ENCODE measurements at places on chromosomes 6 and 20.

GRCh38 chr6:157185171-157185570 is 138.1 kb downstream of the TMEM242 start:
- no peak for DNase-seq

GRCh38 chr6:17021539-17021889 is 80.3 kb upstream of the STMND1 start:
- no peak for DNase-seq

GRCh38 chr6:22082218-22082617 is 214.6 kb downstream of the PRL start:
- DNase-seq, result no peak

DNA sequence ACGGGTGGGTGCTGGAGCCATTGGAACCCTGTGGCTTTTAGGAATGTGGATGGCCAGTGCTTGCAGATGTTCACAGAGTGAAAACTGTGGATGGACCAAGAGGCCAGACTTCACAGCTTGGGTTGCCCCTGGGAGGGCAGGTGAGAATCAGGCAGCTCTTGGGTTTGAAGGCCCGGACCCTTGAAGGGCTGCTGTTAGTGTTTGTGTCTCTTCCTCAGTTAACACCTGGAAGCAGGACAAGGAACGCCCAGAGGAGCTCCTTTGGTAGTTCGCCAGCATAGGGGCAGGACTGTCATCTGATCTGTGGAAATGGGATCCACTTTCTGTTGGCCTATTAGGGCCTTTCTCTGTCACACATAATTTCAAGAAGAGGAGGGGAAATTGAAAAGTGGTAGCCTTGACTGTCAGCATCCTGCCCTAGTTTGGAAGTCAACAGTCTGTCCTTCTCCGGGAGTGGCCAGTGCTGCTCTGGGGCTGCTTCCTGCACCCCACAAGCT is 43.6 kb downstream of the RIOK1 start:
- no peak for DNase-seq

DNA sequence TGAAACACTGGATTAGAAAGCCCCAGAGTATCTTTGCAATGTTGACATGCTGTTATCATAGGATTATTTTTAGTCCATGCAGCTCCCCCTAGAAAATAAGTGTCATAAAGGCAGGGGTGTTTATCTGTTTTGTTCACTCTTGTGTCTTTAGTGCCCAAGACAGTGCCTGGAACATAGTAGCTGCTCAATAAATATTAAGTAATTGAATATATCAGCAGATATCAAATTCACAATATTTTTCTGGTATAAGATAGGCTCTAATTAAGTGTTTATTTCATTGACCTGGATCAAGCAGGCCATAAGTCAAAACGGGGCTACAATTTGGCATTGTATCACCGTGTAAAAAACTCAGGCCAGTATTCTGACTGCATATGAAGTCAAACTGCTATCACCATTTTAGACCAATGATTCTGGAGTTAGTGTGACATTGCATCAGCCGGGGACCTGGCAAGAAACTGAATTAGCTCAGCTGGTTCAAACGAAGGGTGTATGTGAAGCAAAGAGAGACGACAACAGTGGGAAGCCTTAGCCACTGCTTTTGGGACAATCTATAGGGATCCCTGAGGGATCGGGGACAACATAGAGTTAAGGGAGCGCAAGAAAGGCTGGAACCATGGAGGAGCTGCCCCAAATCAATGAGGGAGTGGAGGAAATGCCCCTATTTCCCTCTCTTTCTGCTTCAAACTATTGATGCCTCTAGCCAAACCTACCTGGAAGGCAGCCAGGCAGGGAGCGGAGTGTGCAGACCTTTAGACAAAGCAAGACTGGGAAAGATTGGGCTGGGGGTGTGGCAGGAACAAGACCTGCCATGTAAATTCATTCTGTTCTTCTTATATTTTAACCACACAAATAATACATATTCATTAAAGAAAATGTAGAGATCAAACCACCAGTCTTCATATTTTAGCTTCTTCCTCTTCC is 112.2 kb downstream of the PLEKHG1 start:
- DNase-seq, result no peak

DNA sequence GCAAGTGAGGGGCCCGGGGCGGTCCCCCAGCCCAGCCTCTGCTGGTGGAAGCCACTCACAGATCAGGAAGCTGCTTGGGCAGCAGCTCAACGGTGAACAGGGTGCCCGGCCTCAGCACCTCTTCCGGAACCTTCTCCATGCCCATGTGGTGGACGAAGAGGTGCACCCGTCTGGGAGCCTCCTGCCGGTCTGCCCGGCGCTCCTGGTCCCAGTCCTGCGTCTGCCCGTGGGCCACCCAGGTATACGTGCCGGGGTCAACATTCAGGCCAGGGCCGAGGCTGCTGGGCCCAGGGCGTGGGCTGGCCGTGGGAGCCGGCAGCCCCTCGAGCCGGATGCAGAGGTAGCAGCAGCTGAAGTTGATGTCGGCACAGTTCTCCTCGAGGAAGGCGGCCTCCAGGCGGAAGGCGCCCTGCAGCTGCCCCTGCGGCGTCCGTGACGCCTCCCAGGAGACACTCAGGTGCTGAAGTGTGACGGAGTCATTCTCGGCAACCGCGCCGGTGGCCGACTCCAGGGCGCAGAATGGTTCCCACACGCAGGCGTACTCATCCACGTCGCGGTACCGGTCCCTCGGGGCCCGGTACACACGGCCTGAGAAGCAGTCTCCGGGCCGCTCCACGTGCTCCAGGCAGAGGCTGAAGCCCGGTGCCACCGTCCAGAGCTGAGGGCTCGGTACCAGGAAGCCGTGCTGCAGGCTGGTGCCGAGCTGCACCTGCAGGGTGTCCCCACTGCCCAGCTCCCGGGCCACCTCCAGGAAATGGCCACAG is 8.7 kb downstream of the FNDC11 start:
- no peak for DNase-seq

DNA sequence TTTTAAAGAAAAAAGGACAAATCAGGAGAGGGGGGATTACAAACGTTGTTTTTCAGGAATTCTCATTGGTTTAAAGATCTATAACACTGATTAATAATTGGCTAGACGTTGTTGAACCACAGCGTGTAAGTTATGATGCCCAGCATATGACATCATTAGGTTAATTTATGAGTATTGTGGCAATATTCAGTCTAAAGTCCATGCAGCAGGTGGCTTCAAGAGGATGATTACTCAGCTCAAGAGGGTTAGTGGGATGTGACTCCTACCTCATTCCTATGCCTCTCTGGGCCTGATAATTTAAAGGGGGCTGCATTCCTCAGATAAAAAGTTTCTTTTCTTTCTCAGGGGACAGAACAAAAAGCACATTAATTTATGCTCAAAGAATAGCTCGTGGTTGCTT is 1309.0 kb downstream of the EPHA7 start:
- no peak for DNase-seq

GRCh38 chr6:12395898-12396297 is 105.7 kb downstream of the EDN1 start:
- no peak for DNase-seq

DNA sequence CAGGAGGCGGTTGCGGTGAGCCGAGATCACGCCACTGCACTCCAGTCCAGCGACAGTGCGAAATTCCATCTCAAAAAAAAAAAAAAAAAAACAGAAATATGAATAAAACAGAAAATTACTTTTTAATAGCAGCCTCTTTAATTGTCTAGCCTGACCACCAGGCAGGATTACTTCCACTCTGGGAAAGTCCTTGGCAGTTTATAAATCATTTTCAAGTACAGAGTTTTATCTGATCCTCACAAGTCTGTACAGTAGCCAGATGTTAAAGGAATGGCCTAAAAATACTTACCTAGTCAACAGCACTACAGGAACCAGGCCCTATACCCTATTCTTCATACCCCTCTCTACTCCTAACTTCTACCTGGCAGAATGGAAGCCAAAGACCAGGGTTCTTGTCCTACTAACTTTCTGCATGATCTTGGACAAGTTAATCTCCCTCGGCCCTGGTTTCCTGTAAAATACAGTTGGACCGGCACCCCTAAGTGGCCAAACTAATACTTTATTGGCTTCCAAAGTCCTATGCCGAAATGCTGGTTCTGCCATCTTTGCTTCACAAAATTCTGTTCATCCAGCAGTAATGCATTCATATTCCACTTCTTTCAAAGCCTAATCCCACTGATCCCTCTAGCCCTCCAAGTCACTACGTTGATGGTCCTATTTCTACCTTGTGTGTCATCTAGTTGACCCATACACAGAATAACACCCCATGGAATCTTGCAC is 1.9 kb downstream of the EIF2S2 start:
- no peak for DNase-seq

GRCh38 chr6:162234631-162235030 is 492.9 kb downstream of the PRKN start:
- DNase-seq, result no peak

DNA sequence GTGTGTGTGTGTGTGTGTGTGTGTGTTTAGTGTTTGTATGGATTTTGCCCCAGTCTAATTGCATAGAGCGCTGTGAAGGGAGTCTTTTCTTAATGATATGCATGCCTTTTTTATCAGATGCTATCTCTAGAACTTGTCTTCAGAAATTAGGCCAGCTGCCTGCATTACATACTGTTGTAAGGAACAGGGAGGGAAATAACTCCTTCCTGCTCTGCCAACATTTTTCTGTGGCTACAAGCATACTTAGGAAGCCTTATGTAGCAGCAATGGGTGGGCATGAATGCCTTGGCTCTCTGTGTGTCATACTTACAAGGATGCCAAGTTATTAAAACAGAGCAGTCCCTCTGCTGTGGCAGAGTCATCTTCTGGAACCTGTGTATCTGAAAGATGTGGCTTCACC is 8.0 kb upstream of the COL21A1 start:
- no peak for DNase-seq

DNA sequence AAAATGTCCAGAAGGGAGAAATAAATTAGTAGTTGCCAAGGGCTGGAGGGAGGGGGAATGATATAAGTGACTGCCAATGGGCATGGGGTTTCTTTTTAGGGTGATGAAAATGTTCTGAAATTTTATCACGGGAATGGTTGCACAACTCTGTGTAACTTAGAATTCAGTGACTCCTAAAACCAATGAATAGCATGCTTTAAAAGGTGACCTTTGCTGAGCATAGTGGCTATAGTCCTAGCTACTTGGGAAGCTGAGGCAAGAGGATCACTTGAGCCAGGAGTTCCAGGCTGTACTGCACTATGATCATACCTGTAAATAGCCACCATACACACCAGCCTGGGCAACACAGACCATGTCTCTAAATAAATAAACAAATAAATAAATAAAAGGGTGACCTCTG is 109.0 kb downstream of the ATG5 start:
- no peak for DNase-seq

DNA sequence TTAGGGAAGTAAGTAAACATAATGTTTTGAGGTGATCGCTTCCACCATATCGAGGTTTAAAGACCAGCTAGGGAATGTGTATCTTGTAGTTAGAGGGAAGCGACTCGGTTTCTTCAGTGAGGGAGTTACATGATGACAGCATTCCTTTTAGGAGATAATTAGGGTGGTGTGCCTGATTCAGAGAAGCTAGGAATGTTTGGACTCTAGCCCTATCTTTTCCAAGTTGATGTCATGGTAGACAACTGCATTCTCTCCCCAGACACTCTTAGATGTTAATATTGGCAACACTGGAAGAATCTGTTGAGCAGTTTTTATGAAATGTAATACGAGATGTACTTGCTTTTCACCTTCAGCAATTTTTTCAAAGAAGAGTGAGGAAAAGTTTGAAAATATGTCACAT is 12.9 kb upstream of the HIVEP1 start:
- DNase-seq, result no peak

GRCh38 chr6:49462599-49462926 is 490 bp downstream of the MMUT start:
- no peak for DNase-seq

DNA sequence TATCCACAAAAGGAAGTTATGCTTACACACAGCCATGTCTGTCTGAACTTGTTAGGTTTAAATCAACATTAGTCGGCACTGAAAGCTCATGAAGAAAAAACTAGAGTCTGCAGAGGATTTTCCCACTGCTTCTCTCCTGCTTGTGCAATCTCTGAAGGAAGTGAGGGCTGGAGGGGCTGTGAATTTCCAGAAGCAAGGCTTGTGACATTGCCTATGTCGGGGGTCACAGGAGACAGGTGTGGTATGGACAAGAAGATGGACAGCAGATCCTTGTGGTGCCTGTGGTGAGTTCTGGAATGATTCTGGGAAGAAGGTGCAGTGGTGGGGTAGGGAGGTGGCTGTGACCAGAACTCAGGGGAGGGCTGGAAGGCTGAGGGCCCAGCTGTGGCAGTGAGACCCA is 84.3 kb upstream of the TRAF3IP2 start:
- DNase-seq, result no peak

DNA sequence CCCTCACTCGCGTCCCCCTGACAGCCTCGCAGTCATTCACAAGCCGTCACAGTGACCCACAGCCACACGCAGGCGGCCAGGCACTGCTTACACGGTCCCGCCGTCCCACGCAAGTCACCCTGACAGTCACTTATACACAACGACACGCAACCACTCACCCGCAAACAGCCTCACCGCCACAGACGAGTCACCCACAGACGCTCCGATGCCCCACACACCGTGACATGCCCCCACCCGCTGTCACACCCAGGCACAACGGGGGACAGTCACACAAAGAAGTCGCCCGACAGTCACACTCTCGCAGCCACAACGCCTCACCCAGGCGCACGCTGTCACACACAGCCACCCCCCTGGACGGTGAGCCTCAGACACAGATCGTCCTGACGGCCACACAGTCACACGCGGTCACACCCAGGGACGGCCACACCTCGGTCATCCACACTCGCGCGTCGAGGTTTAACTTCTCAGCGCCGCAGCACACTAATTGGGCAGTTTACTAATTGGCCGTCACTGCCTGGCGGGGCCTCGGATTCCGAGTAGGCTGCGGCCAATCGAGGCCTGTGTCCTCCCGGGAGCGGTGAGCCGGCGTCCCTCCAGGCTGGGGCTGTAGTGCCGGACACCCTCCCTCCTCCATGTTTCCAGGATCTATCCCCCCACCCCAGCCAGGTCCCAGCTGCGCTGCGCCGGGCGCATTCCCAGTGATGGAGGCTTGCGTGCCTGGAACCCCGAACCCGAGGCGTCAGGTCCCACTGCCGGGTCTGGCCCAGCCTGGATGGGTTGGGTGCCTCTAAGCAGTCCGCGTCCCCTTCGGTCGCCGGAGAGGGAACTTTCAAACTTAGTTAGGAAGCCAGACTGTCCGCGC is 790 bp downstream of the TOX2 start:
- DNase-seq, result no peak

DNA sequence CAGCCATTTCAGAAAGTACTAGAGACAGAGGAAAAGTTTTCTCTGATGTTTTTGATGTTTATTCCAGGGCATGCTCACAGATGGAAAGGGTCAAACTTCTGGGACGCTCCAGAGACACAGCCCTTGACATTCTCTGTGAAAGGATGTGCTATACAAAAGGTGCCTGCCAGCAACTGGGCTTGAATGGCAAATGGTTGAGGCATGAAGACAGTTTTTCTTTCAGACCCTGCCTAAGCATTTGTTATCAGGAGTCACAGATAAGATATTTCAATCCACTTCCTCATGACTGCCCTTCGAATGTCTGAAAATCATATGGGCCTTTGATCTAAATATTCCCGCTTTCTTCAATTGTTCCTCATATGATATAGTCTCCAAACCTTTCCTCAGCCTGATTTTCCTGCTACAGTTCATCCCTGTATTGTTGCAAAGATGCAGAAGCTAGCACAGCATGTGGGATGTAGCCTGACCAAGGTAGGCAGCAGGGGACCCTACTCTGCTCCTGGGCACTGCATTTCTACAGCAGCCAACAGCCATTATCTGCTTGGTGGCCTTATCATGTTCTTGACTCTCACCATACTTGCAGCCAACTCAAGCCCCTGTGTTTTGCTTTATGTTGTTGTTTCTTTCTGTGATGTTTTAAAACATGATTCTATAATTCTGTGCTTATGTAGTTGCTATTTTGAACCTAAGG is 14.6 kb upstream of the TXLNB start:
- DNase-seq, result no peak

GRCh38 chr6:92377137-92377536 is 1042.2 kb downstream of the EPHA7 start:
- no peak for DNase-seq
